ENCODE measurements at places on chromosomes 7 and 10.

GRCh38 chr10:131694168-131694780, 206.5 kb upstream of the PPP2R2D start:
- DNase-seq = no peak

GRCh38 chr7:30136117-30136731, 1.4 kb downstream of the MTURN start:
- DNase-seq = no peak

GRCh38 chr7:32047075-32047474, 23.1 kb downstream of the PDE1C start:
- no peak for DNase-seq

GRCh38 chr10:76729841-76730487, 907.6 kb downstream of the KCNMA1 start:
- DNase-seq = no peak

DNA sequence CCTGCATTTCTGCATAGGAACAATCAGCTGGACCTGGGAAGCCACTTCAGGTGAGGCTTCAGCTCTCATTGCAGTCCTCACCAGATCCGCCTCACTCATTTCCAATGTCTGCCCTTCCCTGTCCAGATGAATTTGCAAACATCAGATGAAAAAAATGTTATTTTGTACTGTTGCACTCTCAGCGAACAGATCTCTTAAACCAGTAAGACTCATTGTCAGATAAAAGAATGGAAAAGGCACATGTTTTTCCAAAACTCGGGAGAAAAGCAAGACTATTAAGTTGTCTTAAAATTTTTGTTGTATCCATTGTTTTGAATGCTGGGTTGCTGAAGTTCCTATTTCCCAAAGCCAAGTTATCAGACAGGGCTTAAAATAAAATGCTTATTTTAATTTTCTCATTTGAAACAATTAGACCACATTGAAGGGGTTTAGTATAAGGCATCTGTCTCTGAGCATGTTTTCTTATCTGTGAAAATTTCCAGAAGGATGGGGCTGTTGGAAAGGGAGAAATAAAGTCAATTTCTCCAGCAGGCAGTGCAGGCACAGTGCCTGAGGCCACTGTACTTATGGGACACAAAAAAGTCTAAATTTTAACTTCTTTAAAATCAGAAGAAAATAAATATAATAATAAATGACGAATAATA, 396.8 kb downstream of the KCNMA1 start:
- no peak for DNase-seq

- no peak for DNase-seq
Observed at GRCh38 chr7:127769696-127770400, 117.9 kb downstream of the SND1 start.
